ENCODE measurements at places on chromosomes 1 and 21.

- no peak within 1 kb of the TSS for H3K27ac ChIP-seq
- peaks cover 10% of the 10 kb centered on the region for H3K4me1 ChIP-seq
- no peaks in the 10 kb centered on the region for H3K36me3 ChIP-seq
- H3K4me3 ChIP-seq: no peak within 1 kb of the TSS
- DNase-seq: no peak
Observed at GRCh38 chr1:206002871-206003801, at the start of gene RAB7B. Gene RAB7B, minus strand, starts transcription at chr1:206003395. Its CDS starts 9,260 bp downstream, at chr1:205994135.

GRCh38 chr1:60732977-60733401, 349.4 kb upstream of the NFIA start:
- H3K27me3 ChIP-seq: peaks cover 13% of the 10 kb centered on the region
- H3K27ac ChIP-seq: no peak overlapping the region
- H3K36me3 ChIP-seq: no peaks in the 10 kb centered on the region
- H3K4me3 ChIP-seq: no peak overlapping the region

DNA sequence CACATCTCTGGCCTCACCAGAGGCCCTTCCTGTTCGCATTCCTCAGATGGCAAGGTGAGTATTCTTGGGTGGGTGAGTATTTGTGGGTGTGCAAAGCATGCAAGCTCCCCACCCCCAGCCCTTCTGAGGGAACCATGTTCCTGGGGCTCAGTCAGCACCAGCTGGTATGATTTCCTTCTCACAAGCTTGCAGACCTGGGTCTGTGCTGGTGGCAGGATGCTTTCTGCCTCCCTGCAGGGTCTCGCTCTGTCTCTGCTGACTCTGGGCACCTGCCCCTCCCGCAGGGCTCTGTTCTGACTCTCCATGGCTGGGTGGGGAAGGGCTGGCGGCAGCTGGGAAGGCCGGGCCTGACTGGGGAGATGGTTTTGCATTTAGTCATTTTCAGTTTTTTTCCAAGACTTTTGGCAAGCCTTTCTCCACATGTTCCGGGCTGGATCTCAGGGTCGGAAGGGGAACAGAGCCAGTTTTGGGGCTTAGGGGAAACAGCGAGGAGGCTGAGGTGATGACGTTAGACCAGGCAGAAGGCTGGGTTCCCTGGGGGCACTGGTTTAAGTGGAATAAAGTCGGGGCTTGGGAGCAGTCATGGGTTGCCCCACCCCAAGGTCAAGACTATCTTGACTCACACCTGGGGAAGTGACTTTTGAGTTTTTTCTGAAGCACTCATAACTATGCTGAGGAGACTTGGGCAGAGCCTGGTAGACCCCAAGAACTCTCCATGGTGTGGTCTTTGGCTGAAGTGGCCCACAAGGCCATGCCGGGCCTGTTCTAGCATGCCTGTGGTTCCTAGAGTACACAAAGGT, 6.2 kb downstream of the RASSF5 start:
- H3K36me3 ChIP-seq: no peaks in the 10 kb centered on the region
- no peak overlapping the region for H3K27ac ChIP-seq
- H3K4me1 ChIP-seq: peaks cover 70% of the 10 kb centered on the region
- DNase-seq: no peak
- no peaks in the 10 kb centered on the region for H3K27me3 ChIP-seq

- no peaks in the 10 kb centered on the region for H3K4me1 ChIP-seq
- H3K27ac ChIP-seq: no peak overlapping the region
- H3K27me3 ChIP-seq: peaks cover 7% of the 10 kb centered on the region
- no peaks in the 10 kb centered on the region for H3K36me3 ChIP-seq
- DNase-seq: no peak
Observed at GRCh38 chr1:114549137-114549536, 32.3 kb downstream of the BCAS2 start.

DNA sequence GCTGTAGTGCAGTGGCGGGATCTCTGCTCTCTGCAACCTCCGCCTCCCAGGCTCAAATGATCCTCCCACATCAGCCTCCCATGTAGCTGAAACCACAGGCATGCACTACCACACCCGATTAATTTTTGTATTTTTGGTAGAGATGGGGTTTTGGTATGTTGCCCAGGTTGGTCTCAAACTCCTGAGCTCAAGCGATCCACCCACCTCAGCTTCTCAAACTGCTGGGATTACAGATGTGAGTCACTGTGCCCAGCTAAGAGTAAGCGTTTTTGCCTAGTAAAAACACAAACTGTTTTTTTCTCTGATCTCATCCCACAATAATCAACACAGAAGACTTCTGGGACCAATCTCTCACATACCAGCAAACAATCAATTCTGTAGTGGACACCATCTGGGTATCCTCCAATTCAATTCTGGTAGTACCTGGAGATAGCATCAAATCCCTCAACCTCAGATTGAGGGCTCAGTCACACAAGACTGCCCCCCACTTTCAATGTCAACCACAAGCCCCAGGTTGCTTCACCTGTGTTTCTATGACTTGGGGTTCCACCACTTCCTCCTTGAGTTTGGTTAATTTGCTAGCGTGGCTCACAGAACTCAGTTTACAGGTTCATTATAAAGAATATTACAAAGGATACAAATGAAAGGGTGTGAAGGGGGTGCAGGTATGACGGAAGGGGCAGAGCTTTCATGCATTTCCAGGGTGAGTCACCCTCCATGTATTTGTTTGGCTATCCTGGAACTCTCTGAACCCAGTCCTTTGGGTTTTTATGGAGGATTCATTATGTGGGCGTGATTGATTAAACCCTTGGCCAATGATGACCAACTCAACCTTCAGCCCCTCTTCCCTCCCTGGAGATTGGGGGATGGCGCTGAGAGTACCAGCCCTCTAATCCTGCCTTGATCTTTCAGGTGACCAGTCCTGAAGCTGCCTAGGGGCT, 40.0 kb upstream of the RHOU start:
- no peak overlapping the region for H3K27ac ChIP-seq
- H3K36me3 ChIP-seq: no peaks in the 10 kb centered on the region
- no peaks in the 10 kb centered on the region for H3K27me3 ChIP-seq
- no peaks in the 10 kb centered on the region for H3K4me1 ChIP-seq
- no peak overlapping the region for H3K4me3 ChIP-seq

DNA sequence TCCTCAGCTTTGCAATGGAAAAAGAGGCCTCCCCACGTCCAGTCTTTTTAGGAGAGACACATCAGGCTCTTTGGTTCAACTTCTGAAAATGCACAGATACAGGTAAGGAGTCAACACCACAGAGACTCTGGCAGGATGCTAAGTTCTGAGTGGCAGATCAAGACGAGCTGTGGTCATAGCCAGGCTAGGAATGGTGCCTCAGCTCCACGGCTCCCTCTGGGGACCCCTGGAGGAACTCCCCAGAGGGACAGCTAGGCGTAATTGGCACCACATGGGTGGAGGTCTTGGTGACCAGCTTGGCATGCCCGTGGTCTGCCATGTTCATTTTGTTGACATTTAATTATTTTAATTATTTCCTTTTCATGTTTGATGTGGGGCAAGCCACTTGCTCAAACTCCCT, 206.1 kb downstream of the KAZN start:
- H3K27me3 ChIP-seq: peaks cover 2% of the 10 kb centered on the region
- H3K27ac ChIP-seq: no peak overlapping the region
- DNase-seq: no peak
- H3K36me3 ChIP-seq: peaks cover 5% of the 10 kb centered on the region

DNA sequence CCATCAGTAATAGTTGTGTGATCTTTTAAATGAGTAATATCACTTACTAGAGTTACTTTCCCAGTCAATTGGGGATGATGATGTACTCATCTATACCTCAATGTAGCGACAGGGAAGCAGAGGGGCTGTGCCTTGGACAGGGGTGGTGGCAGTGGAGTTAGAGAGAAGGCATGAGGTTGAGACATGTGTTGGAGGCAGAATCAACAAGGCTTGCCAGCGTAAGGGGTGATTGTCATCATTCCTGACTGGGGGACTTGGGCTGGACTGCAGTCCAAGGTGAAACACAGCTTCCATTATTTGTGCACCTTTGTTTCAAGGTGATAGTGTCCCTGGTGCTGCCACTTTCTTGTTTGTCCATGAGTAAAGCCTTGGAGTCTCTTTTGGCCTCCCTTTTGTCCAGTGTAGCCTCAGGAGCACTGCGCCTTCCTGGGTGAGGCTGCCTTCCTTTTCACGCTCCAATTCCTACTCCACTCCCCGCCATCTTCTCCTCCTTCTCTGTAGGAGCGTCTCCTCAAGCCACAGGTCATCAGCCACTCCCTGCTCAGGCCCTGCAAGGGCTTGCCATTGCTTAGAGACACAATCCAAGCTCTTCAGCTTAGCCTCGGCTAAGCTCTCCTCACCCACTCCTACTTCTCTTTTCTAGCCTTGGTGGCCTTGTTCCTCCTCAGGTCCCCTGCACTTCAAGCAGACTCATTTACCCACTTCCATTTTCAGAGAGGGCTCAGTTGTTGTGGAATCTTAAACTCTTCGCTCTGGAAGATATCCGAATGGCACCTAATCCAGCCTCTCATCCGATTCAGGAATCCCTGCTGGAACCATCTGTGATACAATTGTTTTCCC, 77.6 kb upstream of the CD34 start:
- no peaks in the 10 kb centered on the region for H3K36me3 ChIP-seq
- no peak overlapping the region for H3K27ac ChIP-seq
- H3K4me3 ChIP-seq: no peak overlapping the region
- H3K27me3 ChIP-seq: peaks cover 24% of the 10 kb centered on the region
- no peaks in the 10 kb centered on the region for H3K4me1 ChIP-seq
- DNase-seq: no peak

Measured in natural killer cell treated with Interleukin-12 subunit alpha and Interleukin-12 subunit beta and Interleukin-15 and Interleukin-18, amount 100 ng/mL, for 72 hours (primary cell).